ENCODE measurements at places on chromosomes 2 and 18.

DNA sequence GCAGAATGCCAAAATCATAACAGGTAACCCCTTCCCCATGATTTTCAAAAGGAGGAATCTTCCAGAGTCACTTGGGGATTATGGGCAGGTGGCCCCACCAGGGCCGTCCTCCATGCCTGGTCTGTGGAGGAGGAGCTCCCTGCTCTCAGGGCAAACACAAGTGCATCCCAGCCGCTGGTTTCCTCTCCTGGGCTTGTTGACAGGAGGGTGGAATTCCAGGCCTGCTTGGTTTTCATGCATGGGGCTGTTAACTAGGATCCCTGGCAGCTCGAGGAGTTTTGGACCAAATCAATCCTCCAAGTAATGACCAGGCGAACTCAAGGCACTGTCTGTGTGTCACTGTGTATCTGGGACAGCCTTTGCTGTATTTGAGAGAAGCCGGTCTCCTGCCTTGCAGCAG, 45.3 kb downstream of the FOSL2 start:
- DNase-seq, result no peak

- DNase-seq, result no peak
Observed at GRCh38 chr18:54828986-54829385, 709 bp downstream of the RAB27B start.

DNA sequence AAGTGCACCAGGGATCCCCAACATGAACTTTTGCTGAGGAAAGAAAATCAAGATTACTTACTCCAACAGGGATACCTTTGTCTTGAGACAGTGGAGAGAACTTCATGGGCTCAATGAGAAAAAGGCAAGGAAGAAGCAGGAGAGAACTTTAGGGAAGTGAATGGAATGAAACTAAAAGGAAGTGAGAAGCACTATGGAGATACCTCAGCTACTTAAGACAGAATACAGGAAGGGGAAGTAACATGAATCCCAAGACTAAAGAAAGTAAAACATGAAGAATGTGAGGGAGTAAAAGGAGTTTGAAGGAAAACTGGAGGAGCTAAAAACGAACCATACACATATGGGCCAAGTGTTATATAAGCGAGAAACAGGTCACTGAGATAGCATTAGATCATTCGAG, 32.4 kb upstream of the ACTR3 start:
- DNase-seq, result no peak

GRCh38 chr18:78926243-78926615, 53.4 kb upstream of the SALL3 start:
- DNase-seq, result no peak

DNA sequence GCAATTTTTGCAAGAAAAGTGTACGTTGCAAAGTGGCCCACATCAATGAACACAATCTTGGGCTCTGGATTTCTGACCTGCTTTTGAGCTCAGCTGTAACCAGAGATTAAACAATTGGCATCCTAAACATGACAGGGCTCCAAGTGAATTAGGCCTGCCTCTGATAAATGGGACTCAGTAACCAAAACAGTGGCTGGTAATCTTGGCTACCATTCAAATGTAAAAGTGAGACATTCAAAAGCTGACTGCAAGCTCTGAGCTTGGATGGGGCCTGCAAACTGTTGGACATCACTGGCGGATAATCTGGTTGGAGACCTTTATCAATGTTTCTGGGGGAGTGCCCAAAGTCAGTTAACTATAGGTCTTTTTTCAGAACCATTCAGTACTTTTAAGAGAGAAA, 160.7 kb downstream of the RAB3GAP1 start:
- DNase-seq, result no peak

DNA sequence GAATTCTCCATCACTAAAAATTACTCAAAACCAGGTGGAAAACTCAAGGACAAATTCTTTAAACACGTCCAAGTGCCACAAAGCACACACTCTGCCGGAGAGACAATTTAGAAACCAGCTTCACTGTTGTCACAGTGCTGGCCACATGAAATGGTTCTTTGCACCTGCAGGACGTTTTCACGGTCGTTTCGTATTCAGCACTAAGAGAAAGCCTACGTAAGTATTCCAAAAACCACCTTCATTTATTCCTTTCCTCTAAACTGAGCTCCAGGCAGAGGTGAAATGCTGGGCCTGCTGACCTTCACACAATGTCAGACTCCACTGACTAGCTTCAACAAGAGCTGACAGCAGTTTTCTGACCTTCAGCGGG, 680 bp downstream of the ATP5F1A start:
- no peak for DNase-seq

GRCh38 chr2:85774126-85774978, 20.6 kb downstream of the ATOH8 start:
- no peak for DNase-seq

DNA sequence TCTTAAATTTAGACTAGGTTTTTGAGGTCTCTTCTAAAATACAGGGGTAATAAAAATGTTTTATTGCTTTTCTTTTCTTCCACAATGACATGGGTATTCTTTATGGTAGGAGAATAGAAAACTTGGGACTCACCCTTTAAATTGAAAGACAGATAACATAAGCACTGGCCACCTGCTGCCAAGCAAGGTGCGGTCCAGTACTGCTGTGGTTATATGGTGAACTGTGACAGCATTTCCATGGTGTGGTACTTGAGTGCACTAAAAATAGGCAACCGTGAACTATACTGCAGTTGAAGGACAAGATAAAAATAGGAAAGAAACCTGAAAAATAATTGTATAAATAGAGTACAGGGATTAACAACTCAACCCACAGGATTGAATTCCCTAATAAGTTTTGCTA, 54.4 kb upstream of the GRB14 start:
- DNase-seq, result no peak

- no peak for DNase-seq
Observed at GRCh38 chr2:157620956-157621355, 7.7 kb downstream of the ACVR1C start.

All from memory B cell (primary cell).